ENCODE measurements at places on chromosomes 6 and 20.

GRCh38 chr6:18415671-18416340, 28.7 kb downstream of the RNF144B start:
- H3K27me3 ChIP-seq: no peaks in the 10 kb centered on the region
- no peaks in the 10 kb centered on the region for H3K36me3 ChIP-seq
- no peak overlapping the region for H3K4me3 ChIP-seq
- no peak overlapping the region for H3K27ac ChIP-seq
- H3K4me1 ChIP-seq: peaks cover 10% of the 10 kb centered on the region

GRCh38 chr6:73680289-73680918, 15.6 kb upstream of the CD109 start:
- H3K36me3 ChIP-seq: no peaks in the 10 kb centered on the region
- no peak overlapping the region for H3K27ac ChIP-seq
- H3K27me3 ChIP-seq: no peaks in the 10 kb centered on the region
- peaks cover 6% of the 10 kb centered on the region for H3K4me1 ChIP-seq
- no peak for DNase-seq
- no peak overlapping the region for H3K4me3 ChIP-seq

DNA sequence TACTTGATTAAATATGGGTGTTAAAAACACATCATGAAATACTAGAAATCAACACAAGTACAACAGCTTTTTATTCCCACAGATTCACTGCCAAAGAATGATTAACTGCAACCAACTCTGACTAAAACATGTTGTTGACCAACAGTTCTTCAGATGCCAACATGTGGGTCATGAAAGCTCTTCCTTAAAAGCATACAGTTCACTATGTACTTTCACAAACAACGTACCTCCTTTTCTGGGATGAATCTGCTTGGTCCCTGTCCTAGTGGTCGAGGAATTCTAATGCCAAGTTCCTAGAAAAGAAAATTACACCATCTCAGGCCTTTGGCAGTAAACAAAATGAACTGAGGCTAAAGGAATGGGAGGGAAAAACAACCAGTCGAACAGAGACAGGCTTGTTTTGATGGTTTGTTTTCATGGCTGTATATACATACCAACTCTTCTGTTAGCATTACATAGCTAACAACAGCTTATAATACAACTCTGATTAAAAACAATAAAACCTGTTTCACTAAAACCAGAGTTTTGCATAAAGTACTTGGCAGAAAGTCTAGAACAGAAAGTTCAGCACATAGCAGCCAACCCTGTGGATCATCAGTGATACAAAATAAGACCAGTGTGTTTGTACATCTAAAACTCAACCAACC, 92.5 kb downstream of the SESN1 start:
- H3K27ac ChIP-seq: peak overlapping the region; percentile 9
- DNase-seq: no peak
- H3K27me3 ChIP-seq: no peaks in the 10 kb centered on the region
- no peak overlapping the region for H3K4me3 ChIP-seq
- no peaks in the 10 kb centered on the region for H3K4me1 ChIP-seq

DNA sequence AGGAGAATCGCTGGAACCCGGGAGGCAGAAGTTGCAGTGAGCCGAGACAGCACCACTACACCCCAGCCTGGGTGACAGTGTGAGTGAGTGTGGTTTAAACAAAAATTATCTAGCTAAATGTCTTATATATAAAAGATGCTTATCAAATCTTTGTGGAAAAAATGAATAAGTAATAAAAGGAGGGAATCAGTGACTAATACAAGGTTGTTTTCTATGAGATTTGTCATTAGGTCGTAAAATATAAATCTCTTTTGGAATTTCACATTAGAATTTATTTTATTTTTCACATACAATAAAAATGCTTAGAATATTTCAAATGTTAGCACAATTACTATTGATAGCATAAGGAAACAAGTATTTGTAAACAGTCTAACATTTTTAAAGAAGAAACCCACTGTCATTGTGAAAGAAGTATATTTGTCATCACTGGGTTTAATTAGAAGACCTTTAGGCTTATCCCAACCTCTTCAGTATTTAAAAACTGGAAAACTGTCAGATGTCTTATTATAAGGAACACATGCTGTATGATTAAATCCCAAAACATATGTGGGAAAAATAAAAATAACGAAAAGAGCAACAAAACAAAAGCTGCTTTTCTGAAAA, 47.1 kb downstream of the ASCC3 start:
- no peak overlapping the region for H3K27ac ChIP-seq
- H3K4me3 ChIP-seq: no peak overlapping the region
- H3K36me3 ChIP-seq: no peaks in the 10 kb centered on the region
- no peaks in the 10 kb centered on the region for H3K4me1 ChIP-seq
- no peaks in the 10 kb centered on the region for H3K27me3 ChIP-seq

GRCh38 chr6:96657344-96657743, 94.4 kb downstream of the FHL5 start:
- no peak overlapping the region for H3K27ac ChIP-seq
- H3K36me3 ChIP-seq: no peaks in the 10 kb centered on the region
- no peaks in the 10 kb centered on the region for H3K4me1 ChIP-seq
- no peak overlapping the region for H3K4me3 ChIP-seq
- H3K27me3 ChIP-seq: no peaks in the 10 kb centered on the region

DNA sequence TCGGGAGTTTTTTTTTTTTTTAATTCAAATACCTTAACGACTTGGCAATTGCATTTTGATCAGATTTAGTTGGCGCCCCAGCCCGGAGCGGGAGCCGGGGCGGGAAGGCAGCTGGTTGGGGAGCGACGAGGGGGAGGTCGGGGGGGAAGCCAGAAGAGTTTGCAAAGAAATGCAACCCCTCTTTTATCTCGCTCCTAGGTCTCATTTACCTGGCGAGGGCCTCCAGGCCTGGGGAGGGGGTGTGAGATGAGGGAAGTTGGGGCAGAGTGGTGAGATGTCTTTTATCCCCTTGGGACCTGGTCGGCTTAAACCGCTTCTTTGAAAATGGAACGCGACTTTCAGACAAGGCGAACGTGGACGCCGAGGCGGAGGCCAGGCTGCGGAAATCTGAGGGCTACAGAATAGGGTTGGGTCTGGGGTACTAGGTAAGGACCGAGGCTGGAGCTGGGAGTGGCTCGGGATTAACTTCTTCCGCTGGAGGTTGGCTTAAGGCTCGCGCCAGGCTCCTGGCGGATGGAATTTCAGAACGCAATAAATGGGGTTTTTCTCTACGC, 40.3 kb downstream of the NCR2 start:
- DNase-seq: no peak
- H3K36me3 ChIP-seq: no peaks in the 10 kb centered on the region
- H3K27ac ChIP-seq: no peak overlapping the region
- no peak overlapping the region for H3K4me3 ChIP-seq
- no peaks in the 10 kb centered on the region for H3K4me1 ChIP-seq
- H3K27me3 ChIP-seq: peaks cover 67% of the 10 kb centered on the region

DNA sequence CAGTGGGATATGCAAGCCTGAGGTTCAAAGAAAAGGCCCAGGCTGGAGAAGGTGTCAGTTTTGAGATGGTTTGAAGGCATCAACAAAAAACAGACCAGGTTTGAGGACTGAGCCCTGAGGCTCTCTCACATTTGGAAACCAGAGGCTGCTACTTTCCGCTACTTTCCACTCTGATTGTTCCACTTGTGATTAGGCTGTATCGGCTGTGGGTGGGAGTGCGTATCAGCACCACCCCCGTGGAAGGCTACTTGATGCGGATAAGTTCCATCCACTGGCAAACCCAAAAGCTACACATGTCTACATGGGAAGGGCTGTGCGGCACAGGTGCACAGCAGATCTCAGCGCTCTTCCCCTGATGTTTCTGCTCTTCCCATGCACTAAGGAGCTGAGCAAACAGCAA, 198.7 kb downstream of the GMPR start:
- no peaks in the 10 kb centered on the region for H3K27me3 ChIP-seq
- H3K4me1 ChIP-seq: peaks cover 18% of the 10 kb centered on the region
- no peaks in the 10 kb centered on the region for H3K36me3 ChIP-seq
- DNase-seq: no peak
- H3K4me3 ChIP-seq: no peak overlapping the region
- H3K27ac ChIP-seq: no peak overlapping the region

DNA sequence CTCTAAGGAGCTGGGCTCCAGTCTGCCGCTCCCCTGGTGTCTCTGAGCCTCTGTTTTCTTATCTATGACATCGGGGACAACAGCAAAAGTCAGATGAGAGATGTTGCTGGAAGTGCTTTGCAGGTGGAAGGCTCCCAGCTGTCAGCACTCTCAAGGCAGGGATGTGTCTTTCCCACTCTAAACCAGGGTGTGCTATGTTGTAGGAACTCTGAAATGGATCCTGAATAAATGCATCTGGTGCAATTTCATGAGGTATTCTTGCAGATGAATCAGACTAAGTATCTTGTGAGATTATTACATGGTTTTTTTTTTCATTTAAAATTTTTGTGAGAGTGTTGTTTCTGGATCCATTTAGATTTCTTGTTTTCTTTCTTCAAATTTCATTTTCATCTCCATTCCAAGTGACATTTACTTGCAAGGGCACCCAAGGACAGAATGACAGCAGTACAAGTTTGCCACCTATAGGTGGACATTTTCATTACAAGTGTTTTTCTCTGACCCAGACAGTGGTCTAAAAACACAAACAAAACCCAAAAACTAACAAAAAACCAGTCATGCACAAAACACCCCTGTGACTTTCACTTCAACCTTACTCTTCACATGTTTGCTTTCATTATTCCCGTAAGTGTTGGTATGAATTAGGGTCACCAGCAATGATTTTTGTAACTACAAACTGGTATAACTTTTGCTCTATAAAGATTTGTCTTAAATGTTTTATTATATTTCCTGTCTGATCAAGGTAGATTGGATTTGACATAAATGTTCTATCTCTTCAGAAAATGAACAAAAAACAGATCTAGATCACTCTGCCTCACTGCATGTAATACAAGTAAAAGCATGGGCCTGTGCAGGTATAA, 14.7 kb upstream of the SIM1 start:
- H3K36me3 ChIP-seq: no peaks in the 10 kb centered on the region
- DNase-seq: peak; percentile 47
- no peak overlapping the region for H3K4me3 ChIP-seq
- no peak overlapping the region for H3K27ac ChIP-seq
- no peaks in the 10 kb centered on the region for H3K4me1 ChIP-seq
- H3K27me3 ChIP-seq: peaks cover 6% of the 10 kb centered on the region

GRCh38 chr6:83031689-83032088, 34.0 kb downstream of the UBE3D start:
- no peaks in the 10 kb centered on the region for H3K36me3 ChIP-seq
- no peak overlapping the region for H3K27ac ChIP-seq
- no peak for DNase-seq
- H3K27me3 ChIP-seq: no peaks in the 10 kb centered on the region
- H3K4me1 ChIP-seq: no peaks in the 10 kb centered on the region

DNA sequence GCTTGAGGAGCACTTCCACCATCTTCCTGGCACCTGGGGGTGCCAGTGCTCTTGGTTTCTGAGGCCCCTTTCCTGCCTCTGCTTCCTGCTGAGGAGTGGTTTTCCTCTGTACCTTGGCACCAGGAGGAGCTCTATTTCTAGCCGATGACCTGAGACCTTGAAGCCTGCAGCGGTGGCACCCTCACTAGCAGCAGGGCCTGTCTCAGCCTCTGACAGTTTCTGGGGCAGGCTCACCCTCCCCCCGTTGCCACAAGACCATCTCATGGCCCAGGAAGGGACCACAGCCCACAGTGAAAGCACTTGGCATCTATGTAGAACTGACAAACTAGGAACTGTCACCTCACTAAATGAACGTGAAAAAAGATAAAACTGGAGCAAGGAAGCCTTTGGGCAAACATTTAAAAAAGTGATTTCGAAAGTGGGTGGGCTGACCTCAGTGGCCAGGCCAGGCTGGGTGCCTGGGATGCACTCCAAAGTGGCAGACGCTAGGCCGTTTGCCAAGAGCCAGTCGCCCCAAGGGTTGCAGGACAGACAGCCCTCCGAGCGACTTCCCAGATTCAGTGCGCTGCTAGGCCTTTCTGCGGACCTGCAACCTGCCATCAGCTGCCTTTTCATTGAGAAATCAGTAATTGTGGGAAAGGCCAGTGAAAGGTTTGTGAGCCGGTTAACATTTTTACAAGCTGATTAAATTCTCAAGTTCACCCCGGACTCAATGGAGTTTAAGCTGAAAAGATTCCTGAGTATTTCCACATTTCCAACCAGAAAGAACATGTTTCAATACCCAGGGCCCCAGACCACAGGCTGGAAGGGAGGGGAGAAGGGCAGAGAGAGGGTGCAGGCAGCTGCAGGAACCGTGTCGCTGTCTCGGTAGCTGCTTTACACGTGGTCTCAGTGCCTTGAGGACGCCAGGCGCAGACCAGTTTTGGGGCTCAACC, 303.7 kb downstream of the ESR1 start:
- no peaks in the 10 kb centered on the region for H3K27me3 ChIP-seq
- peaks cover 7% of the 10 kb centered on the region for H3K4me1 ChIP-seq
- H3K27ac ChIP-seq: peak overlapping the region; percentile 11
- no peaks in the 10 kb centered on the region for H3K36me3 ChIP-seq

Data from osteoblast (primary cell).